Muscle of leg (tissue), 16 donors: ENCODE measurements at places on chromosomes 4 and X. TPM values are rescaled to one million over a fixed set of nuclear protein-coding genes. Genes with fewer than 3 reads are reported as not detected.

- DNase-seq: no peak
Measured at GRCh38 chr4:142009751-142010150, 373.4 kb downstream of the IL15 start.

GRCh38 chrX:18698737-18699650, 8.5 kb upstream of the PPEF1 start:
- DNase-seq: no peak

- DNase-seq: no peak
Measured at GRCh38 chr4:112156553-112156952, 11.3 kb downstream of the FAM241A start.

PCYT1B gene
- 3.0 TPM for polyA plus RNA-seq

HSD17B13 gene
- polyA plus RNA-seq: 0.30 TPM

SOX3 gene
- polyA plus RNA-seq: 0.08 TPM

GRCh38 chr4:38805530-38806145, 1.0 kb upstream of the TLR1 start:
- peak; percentile 72 for DNase-seq

GRCh38 chrX:44898411-44899221, 25.6 kb downstream of the KDM6A start:
- DNase-seq: no peak

DNA sequence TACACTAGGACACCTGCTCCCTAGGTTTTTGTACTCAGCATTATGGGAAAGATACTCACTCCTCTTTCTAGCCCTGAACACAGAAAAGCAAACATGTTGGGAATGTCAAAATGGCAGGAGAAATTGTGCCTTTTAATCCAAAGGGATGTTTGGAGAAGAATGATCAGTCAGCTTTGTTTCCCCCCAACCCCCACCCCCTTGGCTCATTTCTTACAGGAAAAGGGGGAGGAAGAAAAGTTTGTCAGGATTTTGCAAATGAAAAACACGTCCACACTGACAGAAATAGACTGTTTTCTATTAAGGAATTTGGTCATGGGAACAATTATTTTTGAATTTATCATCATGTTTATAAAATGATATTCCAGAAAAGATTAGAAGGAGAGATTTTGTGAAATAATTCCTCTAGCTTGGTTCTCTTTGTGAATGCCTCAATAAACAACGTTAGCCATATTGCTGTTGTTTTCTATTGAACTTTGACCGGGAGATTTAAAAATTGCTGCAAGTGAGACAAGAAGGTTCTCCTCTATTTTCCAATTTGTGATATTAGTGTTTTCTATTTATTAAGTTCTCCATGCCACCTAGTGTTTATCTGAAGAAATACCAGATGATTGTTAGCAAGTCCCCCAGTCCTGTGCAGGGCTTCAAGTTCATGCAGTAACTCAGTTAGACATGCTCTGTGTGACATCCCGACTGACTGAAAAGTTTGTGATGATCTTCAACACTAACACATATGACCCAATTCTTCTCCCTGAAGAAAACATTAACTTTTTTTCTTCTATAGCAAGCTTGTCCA, 31.3 kb upstream of the TFDP3 start:
- peak; percentile 34 for DNase-seq

ARAP2 gene
- 1.1 TPM for polyA plus RNA-seq

CCDC149 gene
- 9.9 TPM for polyA plus RNA-seq

GRCh38 chr4:55169352-55169961, 44.1 kb upstream of the KDR start:
- no peak for DNase-seq

DNA sequence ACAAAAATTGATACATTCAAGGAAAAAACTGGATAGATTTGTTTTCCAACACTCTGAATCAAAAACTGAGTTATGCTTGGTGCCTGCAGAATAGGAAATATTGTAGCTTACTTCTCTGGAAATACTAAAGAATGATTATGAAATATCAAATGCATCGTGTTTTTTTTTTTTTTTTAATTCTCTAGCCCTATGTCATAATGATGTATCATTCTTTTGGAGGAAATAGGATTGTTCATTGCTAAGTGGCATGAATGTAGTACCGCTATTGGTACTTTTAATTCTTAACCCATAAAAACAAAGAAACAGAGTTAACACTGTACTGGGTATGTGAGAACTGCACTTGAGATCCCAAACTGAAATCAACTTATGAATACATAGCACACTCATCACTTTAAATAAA, 7.6 kb upstream of the FAM200B start:
- no peak for DNase-seq

GAGE12D gene
- not detected for polyA plus RNA-seq

LDOC1 gene
- 48.9 TPM for polyA plus RNA-seq

GRCh38 chr4:11954093-11954492, 525.4 kb upstream of the HS3ST1 start:
- DNase-seq: peak; percentile 25

DNA sequence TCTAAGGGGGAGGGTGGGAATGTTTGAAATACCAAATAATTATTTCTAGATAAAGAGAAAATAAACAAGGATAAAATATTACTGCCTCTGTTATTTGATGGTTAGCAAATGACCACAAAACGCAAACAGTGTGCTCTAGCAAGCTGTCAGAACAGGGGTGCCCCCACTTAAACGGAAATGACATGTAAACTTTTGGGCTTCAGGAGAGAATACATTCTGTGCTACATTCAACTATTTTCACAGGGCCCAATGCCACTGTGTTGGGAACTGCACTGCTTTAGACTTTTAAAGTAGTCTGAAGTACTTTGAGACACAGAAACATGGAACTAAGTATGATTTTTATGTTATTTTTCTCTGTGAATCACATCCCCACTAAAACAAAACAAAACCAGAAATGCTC, 14.1 kb downstream of the CD40LG start:
- no peak for DNase-seq

ADGRG4 gene
- 0.44 TPM for polyA plus RNA-seq

DNA sequence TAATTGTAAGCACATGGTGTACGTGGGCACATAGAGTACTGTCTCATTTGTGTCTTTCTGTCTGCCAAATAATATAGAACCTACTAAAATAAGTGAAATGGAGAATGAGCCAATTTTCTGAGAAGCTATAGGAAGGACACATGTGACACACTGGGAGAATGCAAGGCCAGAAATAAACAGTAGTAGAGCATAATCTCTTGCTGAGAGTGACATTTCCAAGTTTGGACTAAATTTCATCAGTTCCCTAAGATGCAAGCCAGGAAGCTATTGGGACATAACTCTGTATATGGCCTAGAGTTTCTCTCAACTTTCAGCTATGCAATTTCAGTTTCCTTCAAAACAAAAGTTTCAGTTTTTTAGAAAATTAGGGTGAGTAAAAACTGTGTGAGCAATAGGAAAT, 638.7 kb downstream of the PCDH18 start:
- DNase-seq: peak; percentile 23

AKAP14 gene
- polyA plus RNA-seq: not detected

- DNase-seq: no peak
Measured at GRCh38 chr4:9608300-9608699, 164.1 kb downstream of the DEFB131A start.
